ENCODE measurements at places on chromosomes 5 and 9.

DNA sequence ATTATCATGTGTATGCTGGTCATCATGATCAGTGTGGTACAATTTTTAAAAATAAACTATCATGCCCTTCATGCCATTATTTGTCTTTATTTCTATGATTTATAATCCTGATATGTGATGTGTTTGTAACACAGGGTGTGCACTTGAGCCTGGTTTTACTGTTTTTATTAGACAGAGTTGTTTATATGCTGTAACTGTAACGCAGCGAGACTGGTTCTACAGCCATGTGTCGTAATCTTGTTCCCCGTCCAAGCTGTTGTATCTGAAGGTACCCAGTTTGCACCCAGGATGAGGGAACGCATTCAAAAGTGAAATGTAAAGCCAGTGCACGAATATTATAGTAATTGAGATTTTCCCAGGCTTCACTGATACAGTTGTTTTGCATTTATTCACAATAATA, 28.2 kb downstream of the SNX18 start:
- no peak for DNase-seq

DNA sequence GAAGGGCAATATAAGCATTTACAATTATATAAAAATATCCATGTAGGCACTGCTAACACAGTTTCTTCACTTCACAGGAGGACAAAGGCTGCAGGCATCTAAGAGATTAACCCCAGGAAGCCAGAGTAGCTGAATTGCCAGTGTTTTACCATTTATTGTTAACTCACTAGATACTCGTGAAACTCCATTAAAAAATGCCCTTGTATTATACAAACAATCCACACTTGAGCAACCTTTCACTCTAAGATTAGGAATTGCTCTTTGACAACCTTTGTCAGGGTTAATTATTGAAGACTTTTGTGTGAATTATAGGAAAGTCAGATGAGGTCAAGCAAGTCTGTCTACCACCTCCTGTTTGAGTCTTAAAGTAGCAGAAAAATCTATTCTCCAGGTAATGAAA, 317.8 kb downstream of the ADGRV1 start:
- DNase-seq: no peak

DNA sequence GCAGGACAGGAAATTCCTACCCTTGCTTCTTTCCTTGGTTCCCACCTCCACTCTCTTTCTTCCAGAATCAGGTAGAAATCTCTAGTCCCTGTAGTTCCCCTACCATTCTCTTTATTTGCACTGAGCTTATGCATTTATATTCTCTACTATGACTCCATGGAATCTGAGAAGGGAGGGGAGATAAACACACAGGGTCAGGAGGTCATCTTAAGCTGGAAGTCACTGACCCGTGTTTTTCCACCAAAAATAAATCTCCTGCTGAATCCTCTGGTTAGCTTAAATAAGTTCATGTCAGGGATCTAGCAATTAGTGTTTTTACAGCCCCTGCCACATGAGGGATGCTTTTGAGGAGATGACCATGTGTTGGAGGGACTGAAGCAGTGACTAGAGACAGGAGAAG, 3.7 kb downstream of the ACTL7B start:
- DNase-seq: no peak

DNA sequence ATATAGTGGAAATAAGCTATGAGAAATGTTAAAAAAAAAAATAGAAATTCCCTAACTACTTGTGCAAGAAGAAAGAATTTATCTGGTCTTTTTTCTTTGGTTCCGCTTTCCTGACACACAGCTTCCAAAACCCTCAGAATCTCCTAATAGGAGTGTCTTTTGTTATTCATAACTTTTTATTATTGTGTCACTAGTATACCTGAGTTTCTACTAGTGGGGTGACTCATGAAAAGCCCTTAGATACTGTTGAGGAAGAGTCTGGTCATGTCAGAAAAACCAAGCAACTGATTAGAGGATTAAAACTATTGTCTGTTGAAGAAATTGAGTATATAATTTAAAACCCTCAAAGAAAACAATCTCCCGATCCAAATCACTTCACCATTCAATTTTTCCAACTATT, 152.8 kb upstream of the IFNE start:
- no peak for DNase-seq

- no peak for DNase-seq
These were observed 250.1 kb downstream of the PBX3 start for GRCh38 chr9:125997196-125997823.

GRCh38 chr5:158700231-158701006, 399.3 kb downstream of the EBF1 start:
- no peak for DNase-seq
